Activated CD4-positive, alpha-beta T cell treated with anti-CD3 and anti-CD28 coated beads, Interleukin-2, amount 50 U/mL, for 4 hours (primary cell): ENCODE measurements at places on chromosomes 13 and 19.

DNA sequence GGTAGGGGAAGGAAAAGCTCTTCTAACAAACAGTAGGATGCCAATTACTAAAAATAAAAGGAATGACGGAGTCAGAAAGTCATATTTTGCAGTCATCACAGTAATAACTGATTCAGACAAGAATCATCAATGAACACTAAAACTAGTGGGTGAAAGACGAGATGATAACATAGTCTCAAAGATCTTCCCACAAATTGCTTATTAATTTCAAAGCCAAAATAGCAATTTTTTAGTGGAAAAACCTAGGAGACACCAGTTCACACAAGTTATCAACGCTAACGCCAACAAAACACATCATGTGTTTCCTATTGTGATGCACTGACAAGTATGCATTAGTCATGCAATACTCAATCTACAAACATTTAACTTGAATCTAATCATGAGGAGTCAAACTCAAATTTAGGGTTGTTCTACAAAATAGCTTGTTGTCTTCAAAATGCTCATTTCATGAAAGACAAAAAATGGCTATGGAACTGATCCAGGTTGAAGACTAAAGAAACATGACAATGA is 18.6 kb downstream of the ZNF233 start:
- no peak for DNase-seq

GRCh38 chr13:37435881-37436280 is 162.7 kb downstream of the POSTN start:
- DNase-seq: no peak

DNA sequence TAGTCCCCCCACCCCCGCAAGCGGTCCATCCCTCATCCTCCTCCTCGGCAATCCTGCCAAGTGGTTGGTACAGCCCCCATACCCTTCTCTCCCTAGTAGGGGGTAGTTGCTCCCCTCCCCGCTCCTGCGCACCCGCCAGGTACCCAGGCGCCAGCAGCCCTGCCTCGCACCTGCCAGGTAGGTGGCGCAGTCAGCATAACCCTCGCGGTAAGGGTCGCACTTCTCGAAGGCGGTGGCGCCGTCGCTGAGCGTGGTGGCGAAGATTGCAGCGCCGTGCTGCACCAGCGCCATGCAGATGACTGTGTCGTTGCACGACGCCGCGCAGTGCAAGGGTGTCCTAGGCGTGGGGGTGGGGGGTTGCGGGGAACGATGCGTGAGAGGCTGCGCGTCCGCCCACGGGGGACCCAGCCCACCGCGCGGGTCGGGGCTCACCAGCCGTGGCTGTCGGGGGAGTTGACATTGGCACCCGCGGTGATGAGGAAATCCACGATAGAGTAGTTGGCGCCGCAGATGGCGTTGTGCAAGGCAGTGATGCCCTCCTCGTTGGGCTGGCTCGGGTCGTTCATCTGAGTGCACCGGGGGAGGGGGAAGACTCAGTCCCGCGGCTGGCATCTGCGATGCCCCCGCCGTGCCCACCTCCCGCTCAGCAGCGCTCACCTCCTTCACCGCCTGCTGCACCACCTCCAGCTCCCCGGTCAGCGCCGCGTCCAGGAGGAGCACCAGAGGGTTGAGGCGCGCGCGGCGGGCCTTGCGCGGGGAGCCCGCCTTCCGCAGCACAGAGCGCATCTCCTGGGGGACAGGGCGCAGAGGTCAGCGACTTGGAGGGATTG is 15.2 kb upstream of the ERCC2 start:
- no peak for DNase-seq

DNA sequence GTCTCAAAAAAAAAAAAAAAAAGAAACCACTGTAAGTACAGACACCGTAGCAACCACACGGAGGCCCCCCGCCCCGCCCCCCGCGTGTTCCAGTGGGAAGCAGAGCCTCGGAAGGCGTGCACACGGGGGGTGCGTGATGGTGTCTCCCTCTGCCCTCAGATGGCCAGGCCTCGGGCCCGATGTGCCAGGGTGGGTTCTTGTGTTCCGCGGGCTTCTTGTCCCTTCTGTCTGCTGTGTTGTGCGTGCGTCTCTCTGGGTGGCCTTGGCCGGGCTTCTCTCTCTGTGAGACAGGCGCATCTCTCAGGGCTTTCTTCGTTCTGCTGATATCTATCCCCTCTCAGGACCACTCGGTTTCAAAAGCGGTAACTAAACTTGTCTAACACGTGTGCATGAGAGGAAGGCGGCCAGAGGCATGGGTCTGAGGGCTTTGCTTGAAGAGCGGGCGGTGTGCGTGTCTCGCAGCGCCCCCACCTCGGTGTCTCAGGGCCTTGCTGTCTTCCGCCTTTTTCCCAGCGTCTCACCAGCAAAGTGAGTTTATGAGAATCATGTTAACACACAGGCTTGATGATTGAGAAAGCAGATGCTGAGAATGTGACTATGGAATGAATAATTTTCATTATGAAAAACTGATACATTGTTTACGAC is 12.6 kb downstream of the ATP11A start:
- DNase-seq: no peak

- no peak for DNase-seq
Observed at GRCh38 chr13:33872005-33872351, 54.0 kb downstream of the RFC3 start.
